RPMI7951 (cell line): ENCODE measurements at places on chromosomes 12 and 14. TPM values are rescaled to one million over a fixed set of nuclear protein-coding genes. Genes with fewer than 3 reads are reported as not detected.

GRCh38 chr14:20494935-20495766 lies 10.2 kb upstream of the RNASE10 start:
- DNase-seq = peak; percentile 54

DNA sequence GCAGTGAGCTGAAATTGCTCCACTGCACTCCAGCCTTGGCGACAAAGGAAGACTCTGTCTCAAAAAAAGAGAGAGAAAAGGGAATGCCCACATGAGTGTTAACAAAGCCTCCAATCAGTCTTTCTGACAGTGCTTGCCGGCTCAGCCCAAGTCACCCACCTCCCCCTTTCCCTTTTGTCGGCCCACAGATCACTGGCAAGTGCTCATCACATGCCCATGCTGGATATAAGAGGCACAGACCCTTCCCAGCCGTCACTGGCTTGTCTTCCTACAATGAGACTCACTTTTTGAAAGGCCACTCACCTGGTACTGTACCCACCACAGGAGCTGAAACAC lies 70.8 kb downstream of the CCDC88C start:
- DNase-seq = no peak

GRCh38 chr14:83918546-83918945 lies 1611.4 kb upstream of the FLRT2 start:
- DNase-seq = no peak

DNA sequence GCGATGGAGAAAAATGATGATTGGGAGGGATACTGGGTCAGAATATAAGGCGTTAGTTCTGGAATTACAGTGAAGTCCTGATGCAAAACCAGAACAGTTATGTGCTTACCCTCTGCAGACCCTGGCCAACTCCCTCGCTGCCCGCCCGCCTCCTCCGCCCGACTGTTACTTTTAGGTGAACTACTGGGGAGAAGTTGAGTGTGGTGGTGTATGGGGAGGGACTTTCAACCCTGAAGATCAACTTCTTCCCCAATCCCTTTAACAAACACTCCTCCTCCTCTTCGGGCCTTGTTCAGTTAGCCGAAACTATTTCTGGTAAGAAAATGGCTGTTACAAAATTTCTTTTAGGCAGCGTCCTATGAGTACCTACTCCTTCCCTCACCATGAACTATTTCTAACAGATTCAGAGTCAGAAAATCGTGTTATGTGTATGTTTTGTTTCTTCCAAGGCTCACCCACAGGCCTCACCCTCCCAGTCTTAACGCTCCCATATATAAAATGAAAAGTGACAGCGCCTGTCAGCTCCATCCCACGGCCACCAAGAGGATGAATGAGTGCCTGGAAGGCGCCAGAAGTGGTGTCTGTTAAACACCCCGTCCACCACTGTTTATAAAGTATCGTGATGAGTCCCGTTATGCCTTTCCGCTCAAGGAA lies 1.3 kb downstream of the FBXO33 start:
- DNase-seq = peak; percentile 6

DNA sequence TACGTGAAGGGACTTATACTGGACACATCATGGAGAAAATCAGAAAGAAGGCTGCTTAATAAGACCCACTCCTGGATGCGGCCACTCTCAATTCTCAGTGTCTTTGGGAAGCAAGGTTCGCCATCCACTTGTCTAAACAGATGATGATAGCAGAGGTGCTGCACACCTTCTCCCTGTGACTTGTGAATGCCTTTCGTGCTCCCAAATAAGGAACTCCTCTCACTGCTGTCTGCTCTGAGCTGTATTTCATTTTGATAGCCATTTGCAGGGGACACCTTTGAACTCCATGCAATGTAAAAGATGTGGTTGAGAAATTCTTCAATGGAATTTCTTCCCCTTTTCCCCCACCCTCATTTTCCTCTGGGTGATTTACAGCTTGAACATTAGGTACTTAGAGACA lies 11.6 kb downstream of the RMST start:
- no peak for DNase-seq

DNA sequence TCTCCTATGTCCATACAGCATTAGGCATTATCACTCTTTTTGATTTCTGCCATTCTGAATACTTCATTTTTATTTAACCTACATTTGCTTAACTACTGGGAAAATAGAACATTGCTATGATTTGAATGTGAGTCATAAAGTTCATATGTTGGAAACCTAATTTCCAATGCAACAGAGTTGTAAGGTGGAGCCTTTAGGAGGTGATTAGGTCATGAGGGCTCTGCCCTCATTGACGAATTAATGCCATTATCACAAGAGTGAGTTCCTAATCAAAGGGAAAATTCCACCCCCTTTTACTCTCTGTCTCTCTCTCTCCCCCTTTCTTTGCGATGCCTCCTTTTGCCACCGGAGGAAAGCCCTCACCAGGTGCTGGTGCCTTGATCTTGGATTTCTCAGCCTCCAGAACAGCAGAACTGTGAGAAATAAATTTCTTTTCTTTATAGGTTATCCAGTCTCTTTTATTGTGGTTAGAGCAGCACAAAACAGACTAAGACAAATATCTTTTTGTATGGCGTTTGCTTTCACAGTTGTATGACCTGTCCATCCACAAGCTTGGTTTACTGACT lies 180.1 kb upstream of the ARID2 start:
- no peak for DNase-seq

DNA sequence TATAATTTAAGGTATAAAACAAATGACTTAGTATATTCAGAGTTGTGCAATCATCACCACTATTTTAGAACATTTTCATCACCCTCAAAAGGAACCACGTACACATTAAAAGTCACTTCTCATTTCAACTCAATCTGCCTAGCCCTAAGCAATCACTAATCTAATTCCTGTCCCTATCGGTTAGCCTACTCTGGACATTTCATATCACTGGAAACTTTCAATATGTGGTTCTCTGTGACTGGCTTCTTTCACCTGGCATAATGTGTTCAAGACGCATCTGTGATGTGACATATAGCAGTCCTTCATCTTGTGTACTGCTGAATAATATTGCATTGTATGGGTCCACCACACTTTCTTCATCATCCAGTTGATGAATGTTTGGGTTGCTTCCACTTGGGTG lies 15.4 kb upstream of the PIWIL1 start:
- no peak for DNase-seq

DNA sequence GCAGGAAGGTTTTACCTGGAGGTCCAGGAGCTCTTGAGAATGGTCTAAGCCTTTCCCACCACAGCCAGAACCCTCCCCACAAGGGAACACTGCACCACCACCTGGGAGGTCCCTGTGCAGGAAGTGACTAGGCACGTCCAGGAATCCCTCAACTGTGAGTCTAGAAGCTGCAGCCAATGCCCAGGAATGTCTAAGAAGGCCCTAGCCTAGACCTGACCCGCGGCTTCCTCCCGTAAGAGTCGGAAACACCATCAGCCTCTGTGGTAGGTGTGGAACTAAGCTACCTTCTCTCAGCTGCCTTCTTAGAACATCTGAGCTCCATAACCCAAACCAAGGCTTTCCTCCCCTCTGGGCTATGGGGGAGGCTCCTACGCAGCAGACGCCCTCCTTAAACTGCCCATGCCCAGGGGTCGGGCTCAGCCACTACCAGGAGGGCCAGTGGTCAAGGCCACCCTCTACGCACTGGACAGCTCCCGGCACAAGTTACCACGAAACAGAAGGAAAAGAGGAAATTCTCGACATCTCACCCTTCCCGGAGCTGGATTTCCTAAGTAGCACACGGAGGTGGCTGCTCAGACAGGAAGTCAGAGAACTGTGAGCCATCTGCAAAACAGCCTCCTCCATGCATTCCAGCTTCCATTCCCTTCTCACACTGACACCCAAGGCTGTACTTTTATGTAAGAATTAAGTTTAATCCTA lies 25.5 kb downstream of the ZFYVE21 start:
- DNase-seq = no peak

DNA sequence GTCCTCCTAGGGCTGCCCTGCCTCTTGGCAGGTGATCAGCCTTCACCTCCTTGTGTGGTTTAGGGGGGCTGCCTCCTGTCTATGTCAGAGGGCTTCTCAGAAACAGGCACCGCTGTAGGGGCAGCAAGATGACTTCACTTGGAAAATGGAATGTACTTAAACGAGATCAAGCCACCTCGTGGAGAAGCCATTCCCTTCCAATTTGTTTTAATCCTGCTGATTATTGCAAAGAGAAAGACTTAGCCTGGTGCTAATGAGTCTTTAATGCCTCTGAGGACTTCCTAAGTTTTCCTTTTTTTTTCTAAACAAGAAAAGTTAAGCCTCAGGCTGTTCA lies 62.3 kb upstream of the RFLNA start:
- no peak for DNase-seq

GRCh38 chr12:71840231-71840847 lies 780 bp downstream of the TBC1D15 start:
- DNase-seq = peak; percentile 67

DNA sequence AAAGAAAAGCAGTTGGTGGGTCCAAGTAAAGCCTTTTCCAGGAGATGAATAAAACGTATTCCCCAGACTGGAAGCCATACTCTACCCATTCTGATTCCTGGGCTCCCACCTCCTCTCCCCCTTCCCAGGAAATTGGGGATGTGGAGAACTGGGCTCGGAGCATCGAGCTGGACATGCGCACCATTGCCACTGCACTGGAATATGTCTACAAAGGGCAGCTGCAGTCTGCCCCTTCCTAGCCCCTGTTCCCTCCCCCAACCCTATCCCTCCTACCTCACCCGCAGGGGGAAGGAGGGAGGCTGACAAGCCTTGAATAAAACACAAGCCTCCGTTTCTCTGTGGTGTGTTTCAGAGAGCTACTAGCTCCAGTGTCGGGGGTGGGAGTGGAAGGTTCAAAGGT lies 822 bp upstream of the RDH5 start:
- no peak for DNase-seq

DNA sequence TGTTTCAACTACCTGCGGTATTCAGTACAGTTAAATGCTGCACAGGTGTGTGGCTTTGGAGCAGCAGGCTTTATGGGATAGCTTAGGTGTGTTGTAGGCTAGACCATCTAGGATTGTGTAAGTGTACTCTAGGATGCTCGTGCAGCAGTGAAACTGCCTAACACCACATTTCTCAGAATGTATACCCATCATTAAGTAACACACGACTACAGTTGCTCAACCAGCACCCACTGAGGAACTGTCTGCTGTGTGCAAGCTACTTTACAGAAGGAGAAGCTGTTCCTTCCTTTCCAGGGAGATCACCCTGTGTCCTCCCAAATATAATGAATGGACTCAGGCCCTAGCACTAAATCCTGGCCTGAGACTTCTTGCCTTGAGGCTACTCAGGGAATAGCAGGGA lies 94.8 kb downstream of the SLC24A4 start:
- no peak for DNase-seq

DNA sequence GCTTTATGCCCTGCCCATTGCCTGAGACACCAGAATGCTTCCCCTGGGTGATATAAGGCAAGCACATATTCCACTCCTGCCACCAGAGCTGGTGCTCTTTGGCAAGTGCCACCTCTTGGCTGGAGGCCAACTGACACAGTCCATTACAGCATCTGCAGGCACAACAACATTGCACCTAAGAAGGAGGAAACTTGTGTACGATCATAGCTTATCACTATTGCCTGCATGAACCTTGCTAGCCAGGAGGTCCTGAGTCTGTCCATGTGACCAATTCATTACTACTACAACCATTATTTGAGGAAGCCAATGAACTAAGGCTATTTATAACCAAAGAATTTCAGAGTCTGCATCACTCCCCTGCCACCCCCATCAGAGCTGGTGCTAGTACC lies 119.8 kb upstream of the SCAF11 start:
- DNase-seq = no peak

DNA sequence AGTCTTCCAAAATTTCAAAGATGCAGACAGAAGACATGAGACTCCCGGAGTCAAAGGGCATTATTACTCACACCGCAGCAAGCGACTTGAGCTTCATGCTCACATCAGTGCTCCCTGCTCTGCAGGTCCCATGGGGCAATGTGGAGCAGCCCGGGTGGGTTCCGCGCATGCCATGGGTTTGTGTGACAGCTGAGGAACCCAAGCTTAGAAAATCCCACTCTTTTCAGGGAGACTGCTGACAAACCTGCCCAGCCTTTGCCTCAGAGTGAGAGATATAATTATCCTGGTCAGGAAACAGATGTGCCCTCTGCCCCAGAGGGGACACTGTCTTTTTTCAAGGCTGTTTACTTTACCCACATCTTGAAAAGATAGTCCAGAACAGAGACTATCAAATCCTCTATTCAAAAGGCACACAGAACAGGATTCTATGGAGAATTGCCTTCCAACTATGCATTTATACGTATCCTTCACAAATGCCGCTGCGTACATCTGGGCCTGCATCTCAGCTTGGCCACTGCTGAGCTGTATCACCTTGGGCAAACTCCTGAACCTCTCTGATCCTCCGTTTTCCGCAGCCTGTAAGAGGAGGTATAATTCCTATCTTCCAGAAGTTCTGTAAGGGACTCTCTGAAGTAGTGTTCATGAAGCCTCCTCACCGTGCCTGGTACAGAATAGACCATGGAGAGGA lies 16.0 kb downstream of the C14orf132 start:
- peak; percentile 67 for DNase-seq

- no peak for DNase-seq
These were observed 7.7 kb downstream of the TMED10 start for GRCh38 chr14:75168586-75169335.

GRCh38 chr12:12214201-12214600 lies 52.6 kb downstream of the LRP6 start:
- DNase-seq = no peak

GRCh38 chr12:8499616-8500015 lies 13.7 kb upstream of the CLEC4D start:
- DNase-seq = no peak

GRCh38 chr14:76201162-76201561 lies 49.4 kb downstream of the GPATCH2L start:
- peak; percentile 51 for DNase-seq

DNA sequence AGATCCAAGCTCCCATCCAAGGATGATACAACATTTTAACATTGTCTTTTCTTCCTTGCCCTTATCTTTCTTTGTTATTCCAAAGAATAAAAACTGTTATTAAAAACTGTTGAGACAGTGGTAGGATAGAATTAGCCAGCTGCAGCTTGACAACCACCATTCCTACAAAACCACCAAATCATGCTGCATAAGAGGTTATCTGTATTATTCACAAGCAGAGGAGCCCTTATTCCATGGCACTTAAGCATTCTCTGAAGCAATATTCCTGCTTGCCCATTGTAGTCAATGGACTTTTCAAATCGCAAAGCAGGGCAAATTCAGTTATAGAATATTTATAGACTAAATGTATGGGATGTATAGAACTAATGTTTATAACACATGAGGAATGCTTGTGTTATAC lies 3.4 kb downstream of the ABCD2 start:
- DNase-seq = no peak

GRCh38 chr14:89564286-89564957 lies 147.4 kb upstream of the FOXN3 start:
- no peak for DNase-seq

- DNase-seq = peak; percentile 54
These were observed 777.4 kb downstream of the BCL11B start for GRCh38 chr14:98494582-98494981.

GRCh38 chr14:33946679-33947476 lies 4.0 kb downstream of the EGLN3 start:
- DNase-seq = no peak

- no peak for DNase-seq
These were observed 21.1 kb downstream of the GSC start for GRCh38 chr14:94748667-94749347.

The CCDC198 gene
- total RNA-seq = not detected in 2 replicates

The HPD gene
- total RNA-seq = not detected in 2 replicates

The B4GALNT3 gene
- total RNA-seq = 0.10 and 0.60 TPM in 2 replicates

The FLRT2 gene
- 3.7 and 5.2 TPM in 2 replicates for total RNA-seq

The KRT82 gene
- not detected in 2 replicates for total RNA-seq

The CLEC1B gene
- not detected in 2 replicates for total RNA-seq

The TEDC1 gene
- 13.7 and 21.0 TPM in 2 replicates for total RNA-seq

The TAS2R10 gene
- total RNA-seq = 0.60 and 0.68 TPM in 2 replicates

The RAN gene
- 717 and 1,052 TPM in 2 replicates for total RNA-seq

The CCDC196 gene
- not detected in 2 replicates for total RNA-seq

The KRT71 gene
- not detected in 2 replicates for total RNA-seq

The KRT83 gene
- total RNA-seq = not detected in 2 replicates
